ENCODE measurements at places on chromosomes 1 and 21.

GRCh38 chr1:43565600-43566360, 35.1 kb downstream of the PTPRF start:
- DNase-seq, result no peak

- peak; percentile 18 for DNase-seq
Observed at GRCh38 chr1:37537378-37537777, 16.7 kb downstream of the SNIP1 start.

GRCh38 chr1:221747839-221748238, 6.0 kb upstream of the DUSP10 start:
- DNase-seq, result no peak

DNA sequence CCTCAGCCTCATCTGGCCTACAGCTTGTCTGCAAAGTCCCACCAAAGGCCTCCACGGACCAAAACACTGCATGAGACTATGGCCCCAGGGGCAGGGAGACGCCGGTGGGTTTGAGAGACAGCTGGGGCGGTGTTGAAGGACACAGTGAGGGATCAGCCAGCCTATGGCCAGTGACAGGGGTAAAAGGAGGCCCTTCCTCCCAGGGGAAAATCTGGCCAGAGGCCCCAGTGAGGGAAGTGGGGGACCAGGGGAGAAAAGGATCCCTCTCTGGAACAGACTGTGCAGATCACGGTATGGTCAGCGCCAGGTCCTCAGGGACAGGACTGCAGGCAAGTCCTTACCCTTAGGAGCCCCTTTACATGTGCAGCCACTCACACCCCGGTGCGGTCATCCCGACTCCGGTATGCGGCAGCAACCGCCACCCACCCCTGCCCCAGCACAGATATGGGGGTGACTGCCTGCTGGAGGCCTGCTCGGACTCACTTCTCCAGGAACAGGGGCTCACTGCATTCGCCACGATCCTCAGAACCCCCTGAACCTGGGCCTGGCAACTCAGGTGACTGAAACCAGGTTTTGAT, 1.3 kb downstream of the CERS2 start:
- no peak for DNase-seq

DNA sequence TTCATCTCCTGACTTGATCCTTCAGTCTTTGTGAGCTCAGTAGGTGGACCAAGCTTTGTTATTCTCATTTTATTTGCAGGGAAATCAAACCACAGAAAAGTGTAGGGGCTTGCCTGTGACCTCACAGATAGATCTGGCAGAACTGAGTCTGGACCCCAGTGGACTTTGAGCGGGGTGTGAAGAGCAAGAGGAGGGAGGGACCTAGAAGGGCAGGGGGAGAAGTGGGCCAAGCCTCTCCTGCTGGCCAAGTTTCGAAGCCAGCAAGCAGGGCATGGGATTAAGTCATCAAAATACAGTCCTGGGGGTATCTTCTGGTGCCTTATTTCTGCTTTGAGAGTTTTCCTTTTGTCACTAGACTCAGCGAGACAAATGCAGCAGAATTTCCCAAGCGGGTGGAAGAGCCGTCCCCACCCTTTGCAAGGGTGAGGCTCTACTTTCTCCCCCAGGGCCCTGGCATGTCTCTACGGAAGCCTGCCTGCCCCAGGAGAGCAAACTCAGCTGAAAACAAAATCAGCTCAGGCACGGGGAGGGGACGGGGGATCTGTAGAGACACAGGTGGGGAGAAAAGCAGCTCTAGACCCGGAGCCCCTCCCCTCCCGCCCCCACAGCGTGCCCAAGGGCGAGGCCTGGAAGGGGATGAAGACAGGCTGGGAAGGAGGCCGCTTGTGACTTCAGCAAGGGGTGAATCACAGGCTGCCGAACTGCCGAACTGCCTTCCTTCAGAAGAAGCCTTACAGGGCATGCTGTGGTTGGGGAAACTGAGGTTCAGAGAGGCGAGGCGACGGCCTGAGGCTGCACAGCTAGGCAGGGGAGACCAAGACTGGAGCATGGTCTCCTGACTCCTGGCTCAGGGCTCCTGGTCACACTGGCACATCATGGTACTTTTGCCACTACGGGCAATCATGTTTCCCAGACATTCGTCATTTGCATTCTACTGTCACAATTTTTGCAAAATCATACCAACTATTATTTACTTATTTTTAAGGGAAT, 19.2 kb downstream of the PKP1 start:
- peak; percentile 91 for DNase-seq

- DNase-seq, result no peak
Observed at GRCh38 chr1:201189085-201189484, 1.5 kb upstream of the IGFN1 start.

- no peak for DNase-seq
Observed at GRCh38 chr1:69363236-69363635, 204.5 kb upstream of the LRRC7 start.

GRCh38 chr1:181593042-181593441, 109.7 kb downstream of the CACNA1E start:
- DNase-seq, result no peak

DNA sequence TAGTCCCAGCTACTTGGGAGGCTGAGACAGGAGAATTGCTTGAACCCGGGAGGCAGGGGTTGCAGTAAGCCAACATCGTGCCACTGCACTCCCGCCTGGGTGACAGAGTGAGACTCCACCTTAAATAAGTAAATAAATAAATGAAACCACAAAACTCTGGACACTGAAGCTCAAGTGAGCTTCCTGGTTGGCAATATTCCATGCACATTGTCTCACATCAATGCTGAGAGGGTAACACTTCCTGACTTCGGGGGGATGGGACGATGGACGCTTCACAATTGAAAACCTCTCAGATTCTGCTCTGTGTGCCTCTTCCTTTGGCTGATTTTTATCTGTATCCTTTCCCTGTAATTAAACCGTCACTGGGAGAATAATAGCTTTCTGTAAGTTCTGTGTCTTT, 70.0 kb upstream of the ZNF644 start:
- no peak for DNase-seq

- peak; percentile 46 for DNase-seq
Observed at GRCh38 chr21:36065497-36066036, 4.3 kb upstream of the CBR1 start.

DNA sequence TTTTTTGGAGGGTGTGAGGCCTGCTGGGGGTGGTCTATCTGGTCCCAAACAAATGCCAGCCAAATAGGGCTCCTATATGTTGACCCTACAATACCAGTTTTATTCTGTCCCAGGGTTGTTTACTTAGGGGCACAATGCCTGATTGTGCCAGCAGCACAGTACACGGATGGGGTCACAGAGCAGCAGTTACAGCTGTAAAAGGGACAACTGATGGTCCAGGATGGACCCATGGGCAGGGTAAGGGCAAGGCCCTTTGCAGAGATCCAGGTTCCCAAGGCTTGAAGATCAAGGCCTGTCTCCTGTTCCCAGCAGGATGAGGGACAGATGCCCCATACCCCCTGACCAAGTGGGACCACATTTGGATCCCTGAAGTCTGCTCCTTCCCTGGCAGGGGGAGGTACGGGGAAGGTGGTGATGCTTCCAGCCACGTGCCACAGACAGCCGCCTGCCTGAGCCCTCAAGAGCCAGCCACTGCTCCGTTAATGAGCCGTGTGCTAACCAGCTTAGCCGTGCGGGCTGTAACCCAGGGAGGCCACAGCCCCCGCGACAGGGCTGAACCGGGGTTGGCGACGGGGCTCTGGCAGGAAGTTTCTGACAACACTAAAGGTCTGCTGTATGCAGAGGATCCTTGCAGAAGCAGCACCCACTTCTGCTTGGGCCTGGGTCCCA, 18.2 kb downstream of the SLC6A9 start:
- DNase-seq, result no peak

- no peak for DNase-seq
Observed at GRCh38 chr1:15830258-15830657, 17.2 kb upstream of the SPEN start.

- DNase-seq, result no peak
Observed at GRCh38 chr21:45990741-45991605, 9.4 kb downstream of the COL6A1 start.

DNA sequence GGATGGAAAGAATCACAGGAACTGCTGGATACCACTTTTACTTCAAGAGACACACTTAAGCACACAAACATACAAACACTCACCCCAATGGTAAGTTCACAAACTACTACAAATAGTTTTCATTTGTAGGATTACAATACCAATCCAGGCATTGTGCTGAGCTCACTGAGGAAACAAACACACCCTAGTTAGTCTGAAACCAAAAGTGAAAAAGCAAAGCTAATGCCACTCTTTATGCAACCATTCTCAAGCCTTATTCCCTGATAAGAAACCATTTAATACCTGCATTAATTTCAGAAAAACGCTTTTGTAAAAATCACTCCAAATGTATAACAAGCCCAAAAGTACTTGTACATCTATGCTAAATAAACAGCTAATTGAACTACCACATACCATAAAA, 38.3 kb downstream of the RNF115 start:
- DNase-seq, result no peak

GRCh38 chr1:66396212-66396890, 137.6 kb upstream of the SGIP1 start:
- no peak for DNase-seq

DNA sequence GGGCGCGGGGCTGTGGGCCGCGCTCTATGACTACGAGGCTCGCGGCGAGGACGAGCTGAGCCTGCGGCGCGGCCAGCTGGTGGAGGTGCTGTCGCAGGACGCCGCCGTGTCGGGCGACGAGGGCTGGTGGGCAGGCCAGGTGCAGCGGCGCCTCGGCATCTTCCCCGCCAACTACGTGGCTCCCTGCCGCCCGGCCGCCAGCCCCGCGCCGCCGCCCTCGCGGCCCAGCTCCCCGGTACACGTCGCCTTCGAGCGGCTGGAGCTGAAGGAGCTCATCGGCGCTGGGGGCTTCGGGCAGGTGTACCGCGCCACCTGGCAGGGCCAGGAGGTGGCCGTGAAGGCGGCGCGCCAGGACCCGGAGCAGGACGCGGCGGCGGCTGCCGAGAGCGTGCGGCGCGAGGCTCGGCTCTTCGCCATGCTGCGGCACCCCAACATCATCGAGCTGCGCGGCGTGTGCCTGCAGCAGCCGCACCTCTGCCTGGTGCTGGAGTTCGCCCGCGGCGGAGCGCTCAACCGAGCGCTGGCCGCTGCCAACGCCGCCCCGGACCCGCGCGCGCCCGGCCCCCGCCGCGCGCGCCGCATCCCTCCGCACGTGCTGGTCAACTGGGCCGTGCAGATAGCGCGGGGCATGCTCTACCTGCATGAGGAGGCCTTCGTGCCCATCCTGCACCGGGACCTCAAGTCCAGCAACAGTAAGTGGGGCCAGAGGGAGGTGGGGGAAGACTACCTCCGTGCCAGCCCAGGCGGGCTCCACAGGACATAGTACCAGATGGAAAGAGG, 808 bp downstream of the MAP3K21 start:
- peak; percentile 17 for DNase-seq

- peak; percentile 42 for DNase-seq
Observed at GRCh38 chr1:75233302-75233929, 99.2 kb downstream of the LHX8 start.

DNA sequence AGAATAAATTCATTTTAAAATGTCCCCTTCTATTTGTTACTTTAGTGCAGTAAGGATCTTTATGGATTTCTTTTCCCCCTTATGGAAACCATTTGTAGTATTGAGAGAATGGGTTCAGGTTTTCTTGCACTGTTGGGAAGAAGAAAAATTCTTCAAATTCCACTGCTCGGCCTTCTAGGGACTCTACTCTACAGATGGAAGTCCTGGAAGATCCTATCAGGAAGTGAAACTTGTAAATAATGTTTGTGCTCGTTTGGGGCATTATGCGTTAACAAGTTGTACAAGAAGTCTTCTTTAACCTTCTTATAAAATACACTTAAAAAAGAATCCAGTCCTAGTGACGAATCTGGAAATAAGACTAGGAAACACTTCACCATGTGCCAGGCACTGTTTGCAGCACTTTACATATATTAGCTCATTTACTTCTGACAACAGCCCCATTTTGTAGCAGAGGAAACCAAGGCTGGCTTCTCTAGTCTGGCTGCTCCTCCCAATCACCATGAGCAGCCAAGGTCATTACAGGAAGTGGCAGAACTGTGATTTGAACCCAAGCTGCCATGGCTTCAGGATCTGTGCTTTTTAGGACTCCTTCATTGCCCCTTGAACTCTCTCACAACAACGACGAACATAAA, 11.8 kb downstream of the LRRC8D start:
- DNase-seq, result no peak

GRCh38 chr1:223411309-223411708, 18.1 kb downstream of the CCDC185 start:
- DNase-seq, result no peak

GRCh38 chr1:39609618-39610331, 29.7 kb downstream of the HEYL start:
- peak; percentile 39 for DNase-seq

DNA sequence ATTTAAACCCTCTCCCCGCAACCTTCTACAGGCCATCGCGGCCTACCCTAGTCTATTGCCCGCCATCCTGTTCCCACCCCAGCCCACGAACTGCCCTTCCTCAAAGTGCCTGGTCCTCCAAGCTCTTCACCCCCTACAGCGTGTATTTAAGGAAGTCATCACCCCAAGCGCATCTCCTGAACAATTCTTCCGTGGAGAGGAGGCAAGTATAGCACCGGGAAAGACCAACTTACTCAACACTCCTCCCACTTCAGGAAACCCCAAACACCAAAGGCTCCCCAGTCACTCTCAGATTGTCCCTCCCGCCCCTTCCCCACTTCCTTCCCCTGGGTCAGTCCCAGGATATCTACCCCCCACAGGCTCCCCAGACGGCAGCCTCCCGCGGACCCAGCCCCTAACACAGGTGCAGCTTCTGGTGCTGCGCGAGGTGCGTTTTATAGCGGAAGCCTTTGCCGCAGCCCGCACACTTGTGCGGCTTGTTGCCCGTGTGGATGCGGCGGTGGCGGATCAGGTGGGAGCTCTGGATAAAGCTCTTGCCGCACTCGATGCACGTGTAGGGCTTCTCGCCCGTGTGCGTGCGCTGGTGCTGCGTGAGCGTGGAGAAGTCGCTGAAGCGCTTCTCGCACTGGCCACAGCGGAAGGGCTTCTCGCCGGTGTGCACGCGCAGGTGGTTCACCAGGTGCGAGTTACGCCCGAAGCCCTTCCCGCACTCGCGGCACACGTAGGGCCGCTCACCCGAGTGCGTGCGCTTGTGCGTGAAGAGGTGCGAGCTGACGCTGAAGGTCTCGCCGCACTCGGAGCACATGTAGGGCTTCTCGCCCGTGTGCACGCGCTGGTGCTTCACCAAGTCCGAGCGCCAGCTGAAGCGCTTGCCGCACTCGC, 25.5 kb downstream of the ZNF697 start:
- DNase-seq, result no peak

- DNase-seq, result peak; percentile 63
Observed at GRCh38 chr1:205317311-205317917, 4.1 kb downstream of the NUAK2 start.

- no peak for DNase-seq
Observed at GRCh38 chr1:5938101-5938646, 54.1 kb downstream of the NPHP4 start.

Measured in RWPE1 (cell line).